ENCODE measurements at places on chromosomes 4 and X.

DNA sequence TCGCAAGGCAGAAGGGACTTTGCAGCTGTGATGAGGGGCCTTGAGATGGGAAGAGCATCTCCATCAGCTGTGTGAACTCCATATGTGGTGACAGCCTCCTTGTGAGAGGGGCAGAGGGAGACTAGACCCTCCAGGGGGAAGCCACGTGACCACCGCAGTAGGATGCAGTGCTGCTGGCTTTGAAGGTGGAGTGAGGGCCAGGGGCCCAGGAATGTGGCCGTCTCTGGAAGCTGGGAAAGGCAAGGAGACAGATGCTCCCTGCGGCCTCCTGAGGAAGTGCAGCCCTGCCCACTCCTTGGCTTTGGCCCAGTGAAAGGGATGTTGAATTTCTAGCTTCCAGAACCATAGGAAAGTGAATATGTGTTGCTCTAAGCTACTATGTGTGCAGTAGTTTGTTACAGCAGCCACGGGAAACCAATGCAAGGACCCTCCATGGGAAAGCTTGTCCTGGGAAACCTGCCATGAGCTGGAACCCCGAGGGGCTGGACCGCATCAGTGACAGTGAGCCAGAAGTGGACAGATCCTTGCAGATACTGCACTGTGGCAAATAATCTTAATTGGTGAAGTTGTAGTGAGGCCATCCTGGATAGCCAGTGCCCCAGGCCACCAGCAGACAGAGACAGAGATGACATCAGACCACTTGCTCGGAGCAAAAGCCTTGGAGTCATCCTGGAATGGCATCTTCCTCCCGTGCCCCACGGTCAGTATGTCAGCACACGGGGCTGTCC, 35.4 kb upstream of the SORCS2 start:
- no peak for DNase-seq

DNA sequence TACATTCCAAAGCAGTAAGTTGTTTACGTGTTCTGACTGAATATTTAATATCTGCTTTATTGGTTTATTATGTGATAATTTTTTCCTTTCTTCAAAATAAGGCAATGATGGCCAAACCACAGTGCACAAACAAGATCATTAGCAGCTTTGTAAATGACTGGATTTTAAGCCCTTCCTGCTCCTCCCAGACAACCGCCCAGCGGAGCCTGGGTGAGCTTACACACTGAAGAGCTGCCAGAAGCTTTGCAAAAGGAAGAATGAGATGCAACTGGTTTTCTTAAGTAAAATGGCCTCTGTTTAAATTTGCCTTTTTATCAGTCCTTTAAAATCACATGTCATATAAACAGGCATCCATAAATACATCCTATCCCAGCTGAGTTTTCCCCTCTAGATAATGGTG, 52.2 kb downstream of the SPARCL1 start:
- DNase-seq = no peak

DNA sequence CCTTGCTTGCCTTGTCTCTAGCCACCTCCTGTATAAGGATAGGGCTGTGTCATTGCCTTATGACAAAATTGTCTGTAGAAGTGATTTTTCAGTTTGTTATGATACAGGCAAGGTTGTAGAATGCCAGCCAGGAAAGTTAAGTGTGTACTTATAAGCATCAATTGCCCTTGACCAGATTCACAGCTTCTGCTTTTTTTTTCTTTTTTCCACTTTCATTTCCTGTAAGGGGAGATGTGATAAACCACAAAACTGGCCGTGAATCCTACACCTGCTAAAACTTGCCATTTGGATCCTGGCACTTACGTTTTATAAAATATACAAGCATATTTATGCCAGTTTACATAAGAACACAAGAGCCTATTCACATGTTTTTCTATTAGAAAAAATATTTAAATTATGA, 35.0 kb upstream of the BMPR1B start:
- no peak for DNase-seq

DNA sequence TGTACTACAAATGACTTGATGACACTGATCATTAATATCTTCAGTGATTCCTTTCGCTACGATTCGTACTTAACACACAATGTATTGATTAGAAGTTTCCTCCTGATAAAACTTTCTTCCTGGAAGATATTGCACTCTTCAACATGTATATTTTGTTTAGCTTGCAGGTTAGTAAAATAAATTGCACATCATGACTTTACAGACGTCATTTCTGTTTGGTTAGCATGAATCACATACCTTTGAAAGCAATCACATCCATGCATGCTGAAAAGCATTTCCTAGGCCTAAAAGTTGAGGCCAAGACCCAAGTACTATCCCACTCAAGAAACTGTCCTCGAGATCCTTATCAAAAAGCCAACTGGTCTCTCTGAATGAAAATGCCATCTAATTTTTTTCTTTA, 1841.0 kb upstream of the PCDH7 start:
- DNase-seq = no peak

- no peak for DNase-seq
Measured at GRCh38 chr4:145538596-145538995, 56.9 kb downstream of the SMAD1 start.

GRCh38 chrX:69317721-69318120, 152.5 kb upstream of the PJA1 start:
- DNase-seq = no peak

- DNase-seq = no peak
Measured at GRCh38 chr4:7398104-7398423, 36.7 kb downstream of the PSAPL1 start.

GRCh38 chrX:154986826-154987575, 35.5 kb downstream of the F8 start:
- DNase-seq = no peak

- DNase-seq = no peak
Measured at GRCh38 chr4:31068257-31069075, 348.3 kb downstream of the PCDH7 start.

GRCh38 chr4:24179201-24179840, 289.5 kb upstream of the PPARGC1A start:
- no peak for DNase-seq

GRCh38 chr4:33176566-33176965, 2456.4 kb downstream of the PCDH7 start:
- no peak for DNase-seq

DNA sequence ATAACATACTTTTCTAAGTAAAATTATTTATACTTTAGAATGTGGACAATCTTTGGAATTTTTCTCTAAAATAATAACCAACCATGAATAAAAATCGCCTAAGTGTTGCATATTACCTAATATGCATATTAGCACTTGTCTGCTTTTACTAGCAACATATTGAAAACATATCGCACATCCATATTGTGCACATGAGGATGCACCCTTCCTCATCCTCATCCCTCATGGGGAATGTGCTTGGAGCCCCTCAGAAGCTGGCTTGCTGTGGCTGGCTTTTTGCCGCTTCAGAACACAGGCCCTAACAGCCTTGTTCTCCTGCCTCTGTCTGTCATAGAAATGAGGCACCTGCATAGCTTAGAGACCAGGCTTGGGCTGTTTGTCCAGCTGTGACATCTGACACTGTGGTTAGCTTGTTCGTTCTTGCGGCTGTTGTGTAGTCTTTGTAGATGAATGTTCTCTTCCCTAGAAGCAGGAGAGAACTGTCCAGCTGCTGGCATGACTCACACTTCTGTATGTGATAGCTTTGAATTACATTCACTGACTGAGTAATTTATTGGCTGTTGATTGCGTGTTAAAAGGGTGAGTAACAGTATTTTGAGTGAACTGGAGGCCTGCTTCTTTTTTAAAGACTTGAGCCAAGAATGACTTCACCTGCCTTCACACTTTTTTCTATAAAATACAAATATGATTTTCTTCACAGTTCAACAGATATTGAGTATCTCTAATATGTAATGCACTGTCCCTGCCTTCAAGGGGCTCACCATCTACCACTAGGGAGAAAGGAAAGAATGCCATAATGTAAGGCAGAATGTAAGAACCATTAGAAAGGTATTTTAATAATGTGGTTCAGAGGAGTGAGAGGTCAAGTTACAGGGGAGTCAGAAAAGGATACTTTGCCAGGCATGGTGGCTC, 81.9 kb downstream of the HMGB2 start:
- no peak for DNase-seq

- no peak for DNase-seq
Measured at GRCh38 chr4:90328558-90328957, 201.4 kb downstream of the CCSER1 start.

- DNase-seq = no peak
Measured at GRCh38 chrX:74248889-74249288, 55.1 kb upstream of the ZCCHC13 start.

- no peak for DNase-seq
Measured at GRCh38 chr4:8817813-8818062, 53.9 kb downstream of the HMX1 start.

DNA sequence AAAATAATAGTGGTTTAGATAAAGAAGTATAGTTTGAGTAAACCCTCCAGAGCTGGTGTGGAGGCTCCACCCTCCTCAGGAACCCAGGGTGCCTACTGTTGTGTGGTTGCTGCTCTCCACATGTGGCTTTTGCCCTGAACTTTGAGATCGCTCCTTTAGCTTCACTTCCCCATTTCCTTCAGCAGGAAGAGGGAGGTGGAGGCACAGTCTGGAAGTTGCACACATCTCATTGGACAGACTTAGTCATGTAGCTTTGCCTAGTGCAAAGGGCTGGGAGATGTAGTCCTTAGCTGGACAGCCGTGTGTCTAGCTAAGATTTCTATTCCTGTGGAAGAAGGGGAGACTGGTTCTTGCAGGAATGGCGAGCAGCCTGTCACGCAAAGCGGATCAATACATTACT, 37.9 kb downstream of the RGS12 start:
- DNase-seq = no peak

GRCh38 chr4:4456351-4456750, 69.4 kb downstream of the NSG1 start:
- no peak for DNase-seq

DNA sequence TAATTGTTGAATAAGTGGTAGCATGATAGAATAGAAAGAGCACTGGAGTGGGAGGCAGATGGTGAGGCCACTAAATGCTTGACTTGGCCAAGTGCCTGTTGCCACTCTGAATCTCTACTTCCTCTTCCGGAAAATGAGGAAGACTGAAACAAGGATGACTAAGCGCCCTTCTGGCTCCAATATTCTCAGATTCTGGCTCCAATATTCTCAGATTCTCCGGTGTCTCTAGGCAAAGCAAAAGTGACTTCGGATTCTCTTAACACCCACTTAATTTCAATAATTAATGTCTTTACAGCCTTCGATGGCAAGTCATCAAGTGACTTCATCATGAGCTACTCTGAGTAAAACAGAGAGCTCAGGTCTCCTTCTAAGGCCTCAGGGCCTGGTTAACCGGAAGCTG, 402.2 kb upstream of the FGF13 start:
- no peak for DNase-seq

DNA sequence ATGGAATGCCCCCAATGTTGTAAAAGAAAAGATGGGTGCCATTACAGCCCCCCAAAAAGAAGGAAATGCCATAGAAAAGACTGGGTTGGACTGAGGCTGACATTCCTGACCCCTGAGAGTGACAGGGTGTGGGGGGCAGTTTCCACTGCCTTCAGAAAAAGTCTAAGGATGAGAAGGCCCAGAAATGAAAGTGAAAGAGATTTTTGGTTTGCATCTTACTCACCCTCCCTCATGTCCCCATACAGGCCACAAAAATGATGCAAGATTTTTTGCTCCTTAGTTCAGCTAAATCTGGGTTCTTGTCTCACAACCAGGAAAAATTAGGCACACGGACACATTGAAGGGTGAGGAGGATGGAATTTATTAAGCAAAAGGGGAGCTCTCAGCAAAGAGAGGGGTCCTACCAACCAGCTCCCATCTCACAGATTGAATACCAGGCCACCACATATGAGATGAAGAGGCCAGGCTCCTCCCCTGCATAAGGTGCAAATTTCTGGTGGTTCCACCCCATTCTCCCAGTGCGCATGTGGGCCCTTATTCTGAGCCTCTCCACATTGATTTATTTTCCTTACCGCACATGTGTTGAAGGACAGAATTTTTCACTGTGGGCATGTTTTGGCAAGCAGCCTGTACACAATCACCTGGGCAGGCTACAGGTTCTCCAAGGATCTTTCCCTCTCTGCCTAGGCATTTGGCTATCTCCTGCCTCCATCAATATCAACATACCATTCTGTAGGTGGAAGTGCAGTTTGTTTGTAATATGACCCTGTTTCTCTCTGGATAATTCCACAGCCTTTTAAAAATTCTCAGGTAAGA, 18.8 kb downstream of the PPP4R3C start:
- DNase-seq = no peak

DNA sequence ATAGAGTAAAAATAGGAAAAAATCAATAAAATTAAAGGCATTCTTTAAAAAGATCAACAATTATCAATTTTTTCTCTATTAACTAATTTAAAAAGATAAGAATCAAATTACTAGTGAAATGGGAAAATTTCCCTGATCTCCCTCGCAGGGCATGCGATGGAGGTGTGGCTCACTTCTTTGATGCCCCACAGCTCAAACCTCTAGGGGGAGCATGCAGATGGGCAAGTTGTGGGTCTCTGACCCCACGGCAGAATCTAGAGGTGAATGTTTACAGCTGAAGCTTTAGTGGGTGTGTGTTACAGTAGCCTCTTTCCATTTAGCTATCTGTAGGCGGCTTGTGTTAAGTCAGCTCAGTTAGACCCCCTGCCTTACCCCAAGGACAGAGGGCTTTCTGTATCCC, 1348.8 kb downstream of the PCDH18 start:
- no peak for DNase-seq

GRCh38 chrX:13487731-13488505, 81.5 kb upstream of the EGFL6 start:
- peak; percentile 48 for DNase-seq

- no peak for DNase-seq
Measured at GRCh38 chr4:77040270-77040669, 35.5 kb downstream of the CCNI start.

- no peak for DNase-seq
Measured at GRCh38 chrX:78532363-78532762, 126.8 kb downstream of the RTL3 start.

DNA sequence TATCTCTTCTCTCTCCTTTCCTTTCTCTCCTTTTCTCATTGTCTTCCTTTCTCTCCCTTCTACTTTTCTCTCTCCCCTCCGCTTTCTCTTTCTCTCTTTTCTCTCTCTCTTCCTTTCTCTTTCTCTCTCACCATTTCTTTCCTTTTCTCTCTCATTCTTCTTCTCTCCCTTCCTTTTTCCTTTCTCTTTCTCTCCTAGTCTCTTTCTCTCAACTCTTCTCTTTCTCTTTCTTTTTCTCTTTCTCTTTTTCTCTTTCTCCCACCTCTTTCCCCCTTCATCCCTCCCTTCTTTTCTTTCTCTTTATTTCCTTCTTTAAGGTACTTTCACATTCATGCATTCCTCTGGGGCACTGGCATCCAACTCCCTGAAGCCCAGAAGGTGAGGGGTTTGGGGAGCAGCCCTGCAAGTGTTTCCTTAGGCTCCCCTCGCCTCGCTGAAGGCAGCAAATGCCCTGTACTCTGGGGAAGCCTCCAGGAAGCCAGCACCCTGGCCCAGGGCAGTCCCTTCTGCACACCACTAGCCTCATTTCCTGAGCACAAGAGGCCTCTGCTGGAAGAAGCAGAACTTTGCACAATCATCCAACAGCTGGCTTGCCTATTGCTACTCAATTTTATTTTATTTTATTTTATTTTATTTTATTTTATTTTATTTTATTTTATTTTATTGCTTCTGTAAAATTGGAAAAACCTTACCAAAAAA, 124.2 kb downstream of the NFKB1 start:
- peak; percentile 65 for DNase-seq

- no peak for DNase-seq
Measured at GRCh38 chr4:55446578-55446922, 50.8 kb downstream of the TMEM165 start.
